ENCODE measurements at places on chromosomes 12 and 14.

DNA sequence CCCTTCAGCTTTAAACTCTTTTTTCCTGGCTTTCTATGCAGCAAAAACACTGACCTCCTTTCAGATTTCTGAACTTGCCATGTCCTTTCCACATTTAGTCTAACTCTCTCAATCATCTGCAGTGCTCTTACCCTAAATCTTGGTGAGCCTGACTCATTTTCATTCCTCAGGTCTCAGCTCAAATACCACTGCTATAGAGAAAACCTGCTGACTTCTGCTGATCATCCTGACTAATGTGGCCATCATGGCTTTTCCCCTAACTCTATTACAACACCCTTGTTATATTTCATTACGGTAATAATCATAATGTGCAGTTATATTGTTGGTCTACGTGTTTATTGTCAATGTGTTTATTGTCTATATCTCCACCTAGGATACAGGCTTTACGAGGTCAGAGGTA lies 207.3 kb upstream of the OR4E1 start:
- no peak for DNase-seq

DNA sequence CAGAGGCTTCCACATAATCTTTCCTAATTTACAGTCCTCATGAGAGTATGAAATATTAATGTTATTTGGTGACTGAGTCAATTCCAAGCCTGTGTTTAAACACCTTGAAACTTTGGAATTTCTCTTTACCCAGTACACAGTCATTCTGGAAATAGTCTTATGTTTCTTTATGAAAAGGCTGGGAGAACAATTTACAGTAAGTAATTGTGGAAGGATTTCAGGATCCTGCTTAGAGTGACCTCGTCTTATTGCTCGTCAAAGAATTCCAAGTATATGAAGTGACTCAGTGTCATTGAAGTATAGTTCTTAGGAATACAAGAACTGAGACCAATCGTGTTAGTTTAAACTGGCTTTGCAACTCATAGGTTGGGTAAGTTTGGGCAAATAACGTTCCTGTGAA lies 634.2 kb downstream of the SLC16A7 start:
- peak; percentile 3 for DNase-seq

- DNase-seq: peak; percentile 70
Observed at GRCh38 chr14:68231898-68232297, 412.3 kb downstream of the RAD51B start.

DNA sequence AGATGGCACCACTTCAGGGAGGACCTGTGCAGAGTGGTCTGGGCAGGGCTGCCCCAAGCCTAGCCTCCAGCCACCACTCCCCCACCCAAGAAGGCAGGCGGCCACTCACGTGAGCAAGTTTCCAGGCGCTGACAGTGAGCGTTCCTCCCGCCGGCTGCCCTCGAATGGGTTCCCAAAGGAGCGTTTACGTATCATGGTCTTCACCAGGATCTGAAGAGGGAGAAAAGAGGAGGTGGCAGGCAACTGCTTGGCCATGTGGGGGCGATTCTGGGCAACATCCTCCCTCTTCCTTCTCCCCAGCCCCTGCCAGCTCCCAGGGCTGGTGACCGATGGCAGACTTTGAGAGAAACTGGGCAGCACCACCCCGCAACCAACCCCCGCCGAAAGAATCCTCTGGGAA lies 35.1 kb downstream of the P2RX4 start:
- no peak for DNase-seq

DNA sequence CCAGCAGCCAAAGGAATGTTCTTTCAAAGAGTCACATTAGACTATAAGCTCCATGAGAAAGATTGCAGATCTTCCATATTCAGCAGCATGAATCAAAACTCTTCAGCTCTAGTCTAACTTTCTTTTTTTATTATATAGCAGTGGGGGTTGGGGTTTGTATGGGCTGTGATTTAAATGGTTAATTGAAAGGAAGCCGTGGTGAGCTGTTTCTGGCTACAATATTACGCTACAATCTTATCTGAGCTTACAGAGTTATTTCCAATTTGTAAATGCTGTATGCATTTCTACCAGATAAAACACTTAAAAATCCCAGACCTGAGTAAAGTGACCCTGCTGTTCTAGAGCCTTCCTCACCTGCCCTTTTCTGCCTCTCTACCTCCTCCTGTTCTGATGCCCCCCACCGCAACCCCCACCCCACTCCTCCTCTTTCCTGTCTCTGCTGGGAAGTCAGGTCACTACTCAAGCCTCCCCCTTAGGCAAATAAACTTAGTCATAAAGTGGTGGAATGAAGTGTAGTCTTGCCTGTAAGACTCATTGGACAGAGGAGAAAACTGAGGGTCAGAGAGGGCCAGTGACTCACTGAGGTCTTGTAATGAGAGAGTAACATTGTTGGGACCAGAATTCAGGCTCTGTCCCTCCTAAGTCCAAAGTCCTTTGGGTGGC lies 1089.5 kb downstream of the BCL11B start:
- DNase-seq: no peak

- no peak for DNase-seq
Observed at GRCh38 chr12:94831081-94831751, 172.3 kb downstream of the NDUFA12 start.

GRCh38 chr14:23002592-23002991 lies 7.4 kb downstream of the C14orf93 start:
- no peak for DNase-seq

DNA sequence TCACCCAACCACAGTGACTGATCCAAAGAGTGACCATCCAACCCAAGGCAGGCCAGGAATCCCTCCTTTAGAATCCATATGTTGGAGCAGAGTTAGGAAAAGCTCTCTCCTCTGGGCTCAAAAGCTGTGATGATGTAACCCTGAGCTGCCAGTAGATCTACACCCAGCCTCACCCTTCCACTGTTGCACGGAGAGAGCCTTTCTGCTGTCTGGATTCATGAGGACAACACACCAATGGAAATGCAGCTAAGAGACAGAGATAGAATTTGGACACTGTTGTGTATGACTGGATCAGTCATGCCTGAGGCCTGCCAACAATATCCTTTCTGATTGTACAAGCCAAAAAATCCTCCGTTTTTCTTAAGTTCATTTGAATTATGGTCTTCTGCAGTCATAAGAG lies 4.4 kb upstream of the OR6J1 start:
- DNase-seq: no peak

- DNase-seq: no peak
Observed at GRCh38 chr14:100147181-100147631, 12.2 kb downstream of the DEGS2 start.

DNA sequence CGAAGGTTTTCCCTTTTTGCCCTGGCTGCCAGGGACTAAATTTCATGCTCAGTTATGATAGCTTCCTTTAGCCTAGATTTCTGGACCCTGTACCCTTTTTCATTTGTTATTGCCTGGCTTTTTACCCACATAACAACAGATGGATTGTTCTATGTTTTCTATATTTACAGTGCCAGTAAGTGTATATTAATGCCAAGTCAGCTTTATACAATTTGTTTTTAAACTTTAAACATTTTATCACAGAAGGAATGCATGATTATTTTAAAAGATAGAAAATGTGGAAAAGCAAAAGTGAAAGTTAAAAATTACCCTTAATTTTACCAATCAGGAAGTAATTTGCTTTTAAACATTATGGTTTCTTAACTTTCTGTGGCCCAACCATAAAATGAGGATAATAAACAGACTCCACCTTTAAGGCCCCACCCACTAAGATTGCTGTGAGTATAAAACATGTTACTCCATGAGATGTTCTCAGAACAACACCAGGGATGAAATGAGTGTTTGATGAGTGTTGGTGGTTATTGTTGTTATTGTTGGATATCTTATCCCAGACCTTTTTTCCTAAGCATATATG lies 496.8 kb downstream of the EGLN3 start:
- no peak for DNase-seq

Measured in ELR (cell line).